Mammary epithelial cell (primary cell): ENCODE measurements at places on chromosomes 16 and 17.

DNA sequence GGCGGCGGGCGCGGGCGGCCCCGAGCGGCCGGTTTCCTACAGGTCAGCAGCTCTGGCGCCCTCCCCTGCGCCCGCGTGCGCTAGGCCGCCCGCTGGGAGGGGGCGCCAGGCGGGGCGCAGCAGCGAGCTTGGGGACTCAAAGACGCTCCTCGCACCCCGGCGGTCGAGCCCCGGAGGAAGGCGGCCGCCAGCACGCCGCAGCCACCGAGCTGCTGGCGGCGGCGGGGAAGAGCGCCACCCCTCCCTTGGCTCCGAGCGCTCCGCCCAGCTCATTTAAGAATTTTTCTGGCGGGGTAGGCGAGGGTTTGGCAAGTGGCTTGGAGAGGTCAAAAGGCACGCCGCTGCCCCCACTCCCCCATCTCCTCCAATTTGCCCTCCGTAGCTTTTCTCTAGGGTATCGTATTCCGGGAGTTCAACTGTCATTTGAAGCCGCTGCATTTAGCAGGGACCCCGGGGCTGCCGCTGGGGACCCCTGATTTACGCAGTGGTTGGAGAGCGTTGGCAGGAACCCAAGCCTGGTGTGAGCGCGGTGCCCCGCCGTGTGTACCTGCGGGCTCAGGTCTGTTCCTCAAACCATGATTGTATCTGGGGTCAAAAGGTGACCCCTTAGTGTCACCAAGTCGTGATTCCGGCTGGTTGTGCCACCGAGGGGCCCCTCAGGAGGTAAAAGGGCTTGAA is 59.5 kb upstream of the GSE1 start:
- peak; percentile 41 for DNase-seq

DNA sequence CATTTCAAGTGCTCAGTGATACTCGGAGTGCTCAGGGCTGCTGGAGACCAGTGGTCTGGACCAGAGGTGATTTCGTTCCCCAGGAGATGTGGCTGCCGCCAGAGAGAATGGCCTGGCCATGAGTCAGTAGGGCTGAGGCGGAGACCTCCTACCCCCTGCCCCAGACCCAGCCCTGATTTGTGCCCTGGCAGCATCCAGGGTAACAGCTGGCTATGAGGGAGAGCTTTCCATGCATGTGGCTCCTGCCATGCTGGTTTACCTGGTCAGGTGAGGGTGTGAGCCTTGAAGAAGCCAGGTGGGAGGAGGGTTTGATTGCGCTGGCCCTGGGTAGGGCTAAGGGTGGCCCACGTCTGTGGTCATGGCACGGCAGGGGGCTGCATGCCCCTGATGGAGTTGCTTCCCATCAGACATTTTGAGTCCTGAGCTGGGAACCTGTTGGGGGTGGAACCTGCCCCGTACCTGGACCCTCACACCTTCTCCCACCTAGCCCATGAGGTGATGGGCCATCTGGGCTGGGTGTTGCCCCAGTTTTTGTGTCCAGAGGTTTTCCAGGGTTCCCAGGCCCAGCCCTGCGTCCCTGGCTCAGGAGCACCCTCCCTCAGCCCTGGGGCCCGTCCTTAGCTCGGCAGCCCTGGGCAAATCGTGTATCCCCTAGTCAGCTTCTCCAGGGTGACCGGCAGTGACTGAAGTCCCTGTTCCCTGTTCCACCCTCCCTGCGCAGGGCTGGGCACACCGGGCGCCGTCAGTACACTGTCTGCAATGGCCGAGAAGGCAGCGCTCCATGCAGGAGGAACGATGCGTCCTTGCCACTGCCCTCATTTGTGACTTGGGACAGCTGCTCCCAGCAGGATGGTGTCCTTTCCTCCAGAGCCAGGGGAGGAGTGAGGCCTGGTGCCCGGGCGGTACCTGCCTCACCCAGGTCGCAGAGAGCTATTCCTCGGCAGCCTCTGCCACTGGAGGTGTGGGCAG is 9.0 kb upstream of the CSNK1D start:
- no peak for DNase-seq

DNA sequence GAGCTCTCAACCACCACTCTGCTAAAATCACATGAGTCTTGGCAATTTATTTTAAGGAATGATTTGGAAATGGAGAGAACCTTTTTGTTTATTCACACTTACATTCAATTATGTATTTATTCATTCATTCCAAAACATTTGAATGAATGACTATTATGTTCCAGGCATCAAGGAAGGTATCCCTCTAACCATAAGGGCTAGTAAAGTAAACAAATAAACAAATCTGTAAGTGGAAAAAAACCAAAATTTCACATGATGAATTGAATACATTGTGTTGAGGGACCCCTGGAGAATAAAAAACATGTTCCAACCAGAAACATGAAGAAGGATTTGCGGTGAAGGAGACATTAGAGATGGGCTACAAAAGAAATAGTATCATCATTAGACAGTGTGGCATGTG is 677.8 kb downstream of the TOX3 start:
- DNase-seq: no peak

GRCh38 chr16:48546774-48547173 is 63.2 kb downstream of the N4BP1 start:
- DNase-seq: no peak

DNA sequence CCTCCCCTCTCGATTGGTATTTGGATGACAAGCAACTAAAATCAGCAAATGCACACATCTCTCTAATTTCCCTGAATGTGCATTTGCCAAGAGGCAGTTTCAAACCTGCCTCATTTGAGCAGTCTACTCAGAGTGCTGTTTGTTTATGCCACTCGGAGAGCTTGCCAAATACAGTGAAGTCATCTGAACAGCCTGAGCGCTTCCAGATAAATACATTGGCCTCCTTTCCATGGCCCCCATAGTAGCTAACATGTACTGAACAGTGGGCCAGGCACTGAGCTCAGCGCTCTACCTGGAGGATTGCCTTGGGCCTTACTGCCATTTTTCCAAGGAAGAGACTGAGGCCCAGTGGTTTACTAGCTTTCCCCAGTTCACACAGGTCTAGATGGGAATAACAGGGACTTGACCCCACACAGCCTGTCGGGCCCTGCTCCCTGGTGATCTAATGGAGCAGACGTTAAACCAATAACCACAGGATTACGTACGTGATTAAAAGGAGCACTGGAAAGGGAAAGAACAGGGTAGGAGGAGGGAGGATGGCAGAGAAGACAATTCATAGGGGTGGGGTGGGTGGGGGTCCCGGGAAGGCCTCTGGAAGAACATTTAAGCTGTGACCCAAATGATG is 18.7 kb upstream of the ANKRD40CL start:
- DNase-seq: peak; percentile 32

DNA sequence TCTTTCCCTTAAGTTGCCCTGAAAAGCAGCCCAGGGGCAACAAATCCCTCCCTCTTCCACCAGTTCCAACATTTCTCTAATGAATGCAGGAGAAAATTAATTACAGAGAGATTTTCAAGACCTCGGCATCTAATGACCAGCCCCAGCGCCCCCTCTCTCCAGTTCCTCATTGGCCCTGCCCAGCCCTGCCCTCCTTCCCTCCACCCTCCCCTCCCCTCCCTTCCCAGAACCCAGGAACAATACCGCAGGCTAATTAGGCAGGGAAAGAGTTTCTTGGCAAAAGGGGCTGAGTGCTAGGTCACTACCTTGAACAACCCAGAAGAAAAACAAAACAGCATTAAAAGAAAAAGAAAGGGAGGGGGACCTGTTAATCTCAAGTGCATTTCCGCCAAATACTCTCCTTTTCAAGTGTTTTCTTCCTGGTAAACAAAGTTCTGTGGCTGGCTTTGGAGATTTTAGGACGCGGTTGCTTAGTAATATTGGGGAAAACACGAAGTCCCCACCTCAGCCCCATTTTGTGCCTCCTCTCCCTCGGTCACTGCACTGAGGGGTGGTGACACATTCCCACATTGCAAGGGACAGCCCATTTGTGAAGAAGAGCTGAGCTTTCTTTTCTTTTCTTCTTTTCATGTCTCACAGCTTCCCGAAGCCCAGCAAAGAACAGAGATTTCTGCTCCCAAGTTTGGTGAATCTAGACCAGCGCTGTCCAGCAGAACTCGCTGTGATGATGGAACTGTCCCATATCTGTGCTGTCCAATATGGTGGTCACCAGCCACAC is 215.4 kb downstream of the SOX9 start:
- no peak for DNase-seq

DNA sequence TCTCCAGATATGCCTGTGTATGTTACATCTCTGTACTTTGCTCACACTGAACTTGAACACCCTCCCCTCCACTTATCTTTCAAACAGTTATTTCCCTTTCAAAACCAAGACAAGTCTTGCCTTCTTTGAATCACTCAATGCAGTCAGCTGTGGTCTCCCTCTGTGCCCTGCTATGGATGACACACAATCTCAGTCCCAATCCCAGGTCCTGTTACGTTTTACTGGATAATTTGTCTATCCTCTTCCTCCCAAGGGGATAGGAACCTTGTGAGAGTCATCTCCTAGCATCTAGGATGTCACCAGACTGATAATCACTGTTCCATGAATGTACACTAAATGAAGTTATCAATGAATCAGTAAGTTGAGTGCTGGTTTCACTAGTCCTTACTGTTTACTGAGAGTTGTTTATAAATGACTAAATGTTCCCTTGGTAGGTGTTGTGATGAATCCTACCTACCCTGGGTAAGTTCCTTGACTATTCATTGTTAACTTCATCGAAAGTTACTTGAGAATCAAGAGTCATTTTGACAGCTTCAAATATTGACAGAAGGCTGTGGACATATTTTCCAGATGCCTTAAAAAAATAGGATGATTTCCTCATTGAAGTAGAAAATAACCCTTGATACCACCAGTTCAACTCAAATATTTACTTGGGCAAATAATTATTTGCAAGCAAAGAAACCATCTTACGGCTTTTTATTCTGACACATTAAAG is 244.9 kb downstream of the PRKCA start:
- DNase-seq: no peak
